ENCODE measurements at places on chromosomes 2 and 18. TPM values are rescaled to one million over a fixed set of nuclear protein-coding genes. Genes with fewer than 3 reads are reported as not detected.

The PRSS56 gene
- not detected for total RNA-seq

- H3K27me3 ChIP-seq, result no peaks in the 10 kb centered on the region
- peaks cover 7% of the 10 kb centered on the region for H3K36me3 ChIP-seq
- H3K27ac ChIP-seq, result peak overlapping the region; percentile 85
- H3K4me3 ChIP-seq, result peak overlapping the region; percentile 93
These were observed 629 bp downstream of the NRBP1 start for GRCh38 chr2:27428978-27429541.

The KIDINS220 gene
- 27.1 TPM for total RNA-seq

The AKAIN1 gene
- not detected for total RNA-seq

GRCh38 chr2:109259671-109260070, 130.7 kb downstream of the SH3RF3 start:
- no peaks in the 10 kb centered on the region for H3K27me3 ChIP-seq
- H3K27ac ChIP-seq, result no peak overlapping the region
- H3K36me3 ChIP-seq, result no peaks in the 10 kb centered on the region

- no peak overlapping the region for H3K27ac ChIP-seq
- H3K27me3 ChIP-seq, result peaks cover 100% of the 10 kb centered on the region
- peaks cover 32% of the 10 kb centered on the region for H3K4me1 ChIP-seq
- no peaks in the 10 kb centered on the region for H3K36me3 ChIP-seq
- H3K4me3 ChIP-seq, result peak overlapping the region; percentile 64
These were observed 3.3 kb downstream of the GAD1 start for GRCh38 chr2:170819680-170820664.

DNA sequence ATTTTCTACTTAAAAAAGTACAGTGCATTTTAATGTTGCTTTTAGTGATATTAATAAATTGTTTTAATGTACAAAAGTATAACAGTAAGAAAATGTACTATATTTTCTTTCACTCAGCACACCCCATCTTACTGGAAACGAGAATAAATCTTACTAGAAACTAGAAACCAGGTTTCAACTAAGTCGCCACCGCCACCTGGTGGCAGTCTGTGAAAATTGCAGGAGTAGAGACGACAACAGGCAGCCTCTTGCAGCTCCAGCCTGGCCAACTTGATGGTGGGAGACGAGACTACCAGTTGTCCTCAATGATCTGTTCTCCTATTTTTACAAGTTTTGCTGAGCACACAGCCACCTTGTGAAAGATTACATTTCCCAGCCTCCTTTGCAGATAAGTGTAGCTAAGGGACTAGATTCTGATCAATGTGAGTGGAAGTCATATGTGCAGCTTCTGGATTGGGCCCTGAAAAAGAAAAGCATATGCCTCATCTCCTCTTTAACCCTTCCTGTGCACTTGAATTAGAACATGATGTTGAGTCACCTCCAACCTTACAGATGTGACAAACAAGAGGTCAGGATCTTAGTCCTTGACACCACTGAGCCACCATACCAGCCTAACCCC, 8.7 kb downstream of the OTOF start:
- peak; percentile 75 for DNase-seq
- H3K27me3 ChIP-seq, result no peaks in the 10 kb centered on the region
- H3K36me3 ChIP-seq, result no peaks in the 10 kb centered on the region

GRCh38 chr2:83633423-83633822, 825.7 kb downstream of the SUCLG1 start:
- H3K36me3 ChIP-seq, result no peaks in the 10 kb centered on the region
- no peaks in the 10 kb centered on the region for H3K27me3 ChIP-seq
- H3K27ac ChIP-seq, result no peak overlapping the region
- no peak overlapping the region for H3K4me3 ChIP-seq
- no peaks in the 10 kb centered on the region for H3K4me1 ChIP-seq
- DNase-seq, result no peak

The LDLRAD4 gene
- 1.2 TPM for total RNA-seq

The DYNAP gene
- 0.22 TPM for total RNA-seq

DNA sequence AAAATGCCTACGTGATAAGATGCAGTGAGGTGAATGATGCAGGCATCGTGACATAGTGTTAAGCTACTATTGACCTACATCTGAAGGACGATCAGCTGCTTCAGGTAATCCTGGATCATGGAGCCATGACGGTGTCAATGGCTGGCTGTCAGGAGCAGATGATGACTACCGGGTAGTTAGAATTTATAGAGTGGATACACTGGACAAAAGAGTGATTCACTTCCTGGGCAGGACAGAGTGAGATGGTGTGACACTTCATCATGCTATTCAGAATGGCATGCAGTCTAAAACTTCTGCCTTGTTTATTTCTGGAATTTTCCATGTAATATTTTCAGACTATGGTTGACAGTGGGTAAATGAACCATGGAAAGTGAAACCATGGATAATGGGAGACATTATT, 29.5 kb downstream of the METTL8 start:
- no peak overlapping the region for H3K27ac ChIP-seq
- peaks cover 9% of the 10 kb centered on the region for H3K36me3 ChIP-seq
- no peaks in the 10 kb centered on the region for H3K27me3 ChIP-seq
- peaks cover 16% of the 10 kb centered on the region for H3K4me1 ChIP-seq

- no peak overlapping the region for H3K27ac ChIP-seq
- H3K36me3 ChIP-seq, result no peaks in the 10 kb centered on the region
- no peak overlapping the region for H3K4me3 ChIP-seq
These were observed 31.9 kb upstream of the EML6 start for GRCh38 chr2:54691445-54692135.

The ZNF385B gene
- 2.9 TPM for total RNA-seq

GRCh38 chr2:155308367-155309009, 610.0 kb downstream of the KCNJ3 start:
- H3K27ac ChIP-seq, result no peak overlapping the region
- H3K4me3 ChIP-seq, result no peak overlapping the region
- no peak for DNase-seq
- no peaks in the 10 kb centered on the region for H3K4me1 ChIP-seq

GRCh38 chr2:131827481-131828163, 299.9 kb downstream of the CCDC74A start:
- no peaks in the 10 kb centered on the region for H3K36me3 ChIP-seq
- DNase-seq, result no peak
- H3K4me1 ChIP-seq, result no peaks in the 10 kb centered on the region
- no peak overlapping the region for H3K4me3 ChIP-seq

Measured in H1 (cell line).